ENCODE measurements at places on chromosomes 3 and 15.

GRCh38 chr3:172317984-172318383 lies 130.3 kb downstream of the GHSR start:
- peak; percentile 80 for DNase-seq

DNA sequence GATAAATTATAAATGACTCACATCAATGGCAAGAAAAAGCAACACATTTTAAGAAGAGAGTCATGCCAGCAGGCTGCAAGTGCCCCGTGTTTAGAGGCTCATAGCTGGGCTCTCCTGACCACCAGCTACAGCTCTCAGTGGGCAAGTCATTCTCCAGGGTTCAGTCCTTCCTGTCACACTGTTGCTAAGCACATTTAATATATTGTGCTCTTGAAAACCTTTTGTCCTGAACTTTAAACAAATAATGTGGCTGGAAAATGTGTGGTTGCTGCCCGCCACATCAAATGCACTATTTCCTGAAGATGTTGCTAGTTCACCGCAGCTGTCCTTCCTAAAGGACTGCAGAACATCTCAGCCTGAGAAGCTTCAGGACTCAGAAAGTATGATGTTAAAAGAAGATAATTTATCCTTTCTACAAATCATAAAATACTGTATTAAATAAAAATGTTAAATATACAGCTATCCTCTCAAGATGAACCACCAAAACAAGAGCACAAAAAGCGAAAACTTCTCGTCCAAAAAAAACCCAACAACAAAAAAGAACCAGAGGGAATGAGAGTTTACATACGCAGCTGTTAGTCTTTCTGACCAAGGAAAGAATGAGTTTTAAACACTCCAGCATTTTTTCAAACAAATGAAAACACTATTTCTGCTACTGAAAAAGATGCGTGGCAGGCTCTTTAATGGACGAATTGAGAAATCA lies 951 bp downstream of the TARS3 start:
- no peak for DNase-seq

DNA sequence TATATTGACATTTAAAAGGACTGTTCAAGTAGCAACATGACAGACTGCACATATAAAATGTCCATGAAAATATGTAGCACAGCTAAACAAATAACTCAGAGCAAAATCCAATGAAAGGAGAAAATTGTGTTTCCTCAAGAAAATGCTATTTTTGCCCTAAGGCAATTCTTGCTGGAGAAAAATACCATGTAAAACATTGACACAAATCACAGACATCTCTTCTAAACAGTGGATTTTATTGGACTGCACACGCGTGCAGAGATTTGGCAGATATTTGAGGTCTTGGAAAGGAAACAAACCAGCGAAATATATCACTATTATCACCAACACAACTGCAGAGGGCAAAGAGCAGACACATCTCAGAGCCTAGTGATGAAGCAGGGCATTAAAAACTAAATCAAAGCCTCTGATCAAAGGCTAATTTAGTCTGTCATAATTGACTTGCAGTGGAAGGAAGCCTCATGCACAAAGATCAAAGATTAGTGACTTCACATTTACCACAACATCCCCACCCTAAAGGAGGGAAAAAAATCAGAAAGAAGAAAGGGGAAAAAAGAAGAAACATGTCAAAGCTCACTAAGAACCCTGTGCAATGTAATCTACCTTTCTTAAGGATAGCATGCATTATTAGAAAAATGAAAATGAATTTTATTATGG lies 52.4 kb downstream of the CHL1 start:
- DNase-seq: no peak

DNA sequence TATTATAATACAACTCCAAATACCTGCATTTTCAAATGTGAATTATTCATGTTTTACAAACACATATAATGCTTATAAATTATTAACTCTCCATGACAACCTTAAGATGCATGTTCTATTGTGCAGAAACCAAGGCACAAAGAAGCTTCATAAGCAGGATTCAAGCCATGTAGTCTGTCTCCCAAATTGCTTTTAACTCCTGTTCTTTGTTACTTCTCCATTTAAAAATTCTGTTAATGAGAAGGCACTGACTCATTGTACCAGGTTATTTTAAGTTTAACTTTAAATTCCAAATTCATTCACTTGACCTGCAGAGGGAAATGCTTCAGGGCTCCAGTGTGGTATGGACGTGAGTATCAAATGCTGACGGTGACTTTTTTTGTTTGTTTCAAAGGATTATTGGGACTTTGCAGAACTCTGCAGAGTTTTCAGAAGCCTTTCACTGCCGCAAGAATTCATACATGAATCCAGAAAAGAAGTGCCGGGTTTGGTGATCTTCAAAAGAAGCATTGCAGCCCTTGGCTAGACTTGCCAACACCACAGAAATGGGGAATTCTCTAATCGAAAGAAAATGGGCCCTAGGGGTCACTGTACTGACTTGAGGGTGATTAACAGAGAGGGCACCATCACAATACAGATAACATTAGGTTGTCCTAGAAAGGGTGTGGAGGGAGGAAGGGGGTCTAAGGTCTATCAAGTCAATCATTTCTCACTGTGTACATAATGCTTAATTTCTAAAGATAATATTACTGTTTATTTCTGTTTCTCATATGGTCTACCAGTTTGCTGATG lies 100.0 kb downstream of the MME start:
- DNase-seq: no peak

- no peak for DNase-seq
These were observed 36.3 kb upstream of the PPM1L start for GRCh38 chr3:160719710-160720109.

- DNase-seq: peak; percentile 68
These were observed 36.8 kb upstream of the SCAANT1 start for GRCh38 chr3:63949005-63949404.

DNA sequence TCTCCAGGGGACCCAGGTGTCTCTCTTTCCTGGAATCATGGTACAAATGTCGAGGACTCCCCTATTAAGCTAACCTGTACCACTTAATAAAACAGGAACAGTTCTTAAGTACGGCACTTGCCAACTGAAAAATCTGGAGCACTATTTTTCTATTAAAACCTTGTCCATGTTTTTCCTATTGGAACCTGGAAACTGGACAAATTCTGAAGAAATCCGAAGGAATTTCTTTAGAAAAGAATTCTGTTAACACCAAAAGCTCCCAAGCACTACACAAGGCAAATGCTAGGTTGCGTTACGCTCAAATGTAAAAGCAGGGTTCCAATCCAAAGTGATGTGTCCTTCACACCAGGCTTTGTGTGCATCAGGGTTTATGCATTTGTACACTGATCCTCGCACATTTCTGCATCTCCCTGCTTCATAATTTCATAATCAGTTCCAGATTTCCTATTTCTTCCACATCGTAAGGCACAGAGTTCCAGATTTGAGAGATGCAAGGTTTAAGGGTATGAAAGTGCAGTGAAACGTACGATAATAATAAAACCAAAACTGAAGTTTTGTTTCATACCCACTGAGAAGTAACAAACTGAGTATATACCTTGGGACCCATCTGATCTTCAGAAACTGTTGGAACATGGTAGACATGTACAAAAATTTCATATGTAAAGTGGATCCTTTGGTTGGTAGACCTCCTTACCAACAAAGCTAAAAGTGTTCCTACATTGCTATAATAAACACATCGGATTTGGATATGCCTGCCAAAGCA lies 132.1 kb upstream of the WNT5A start:
- DNase-seq: no peak

- no peak for DNase-seq
These were observed 6.1 kb upstream of the SLC25A38 start for GRCh38 chr3:39376959-39377634.

GRCh38 chr3:106124818-106125217 lies 256.0 kb upstream of the CBLB start:
- no peak for DNase-seq

GRCh38 chr3:187983484-187984124 lies 170.4 kb upstream of the LPP start:
- no peak for DNase-seq

GRCh38 chr3:110352841-110353604 lies 718.6 kb upstream of the NECTIN3 start:
- no peak for DNase-seq

DNA sequence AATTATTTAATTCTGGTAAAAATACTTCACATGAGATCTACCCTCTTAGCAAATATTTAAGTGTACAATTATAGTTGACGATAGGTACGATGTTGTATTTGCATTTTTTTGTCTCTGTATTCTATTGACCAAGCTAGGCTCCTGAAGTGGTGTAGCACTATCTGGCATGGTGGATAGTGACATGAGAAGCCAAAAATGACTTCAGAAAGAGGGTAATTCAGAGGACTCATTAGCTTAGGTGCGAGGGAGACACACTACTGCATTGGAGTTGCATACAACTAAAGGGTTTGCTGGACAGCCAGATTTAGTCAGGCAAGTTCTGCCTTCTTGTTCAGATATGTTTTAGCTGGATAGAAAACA lies 50.6 kb downstream of the KBTBD8 start:
- no peak for DNase-seq

GRCh38 chr3:32100465-32100864 lies 6.0 kb upstream of the GPD1L start:
- no peak for DNase-seq

DNA sequence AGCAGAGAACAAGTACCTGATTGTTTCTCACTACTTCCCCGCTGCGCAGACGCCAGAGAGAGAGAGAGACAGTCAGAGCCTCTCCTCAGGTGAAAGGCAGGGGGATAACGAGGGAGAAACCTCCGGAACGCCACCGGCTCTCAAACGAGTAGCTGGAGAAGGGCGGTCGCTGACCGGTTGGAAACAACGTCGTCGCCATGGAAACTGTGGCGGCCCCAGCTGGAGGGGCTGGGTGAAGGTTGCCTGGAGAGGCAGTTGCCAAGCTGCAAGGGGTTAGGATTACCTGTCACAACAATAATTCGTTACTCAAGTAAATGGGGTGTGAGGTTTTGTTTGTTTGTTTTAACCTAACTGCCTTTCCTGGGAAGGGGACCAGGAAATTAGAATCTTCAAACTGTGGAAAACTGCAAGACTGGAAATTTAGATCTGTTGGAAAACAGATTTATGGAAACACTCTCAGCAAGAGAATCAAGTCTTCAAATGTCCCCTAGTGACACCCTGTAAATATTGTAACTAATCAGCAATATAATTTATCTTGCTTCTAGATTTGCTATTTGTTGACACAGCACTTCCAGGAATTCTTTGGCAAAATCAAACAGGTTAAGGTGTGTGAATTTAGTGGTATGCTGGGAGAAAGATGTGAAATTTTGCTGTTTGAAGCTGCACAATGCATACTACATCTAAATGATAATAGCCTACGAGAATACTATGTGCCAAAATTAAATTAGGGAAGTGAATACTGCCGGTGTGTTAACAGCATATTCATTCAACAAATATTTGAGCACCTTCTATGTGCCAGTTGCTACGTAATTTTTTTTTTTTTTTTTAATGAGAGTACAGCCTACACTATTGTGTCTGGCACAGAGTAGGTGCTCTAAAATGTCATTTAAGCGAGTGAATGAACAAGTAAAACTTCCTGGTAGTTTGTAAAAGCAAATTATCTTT lies at the start of gene DNAH12:
DNAH12 (minus strand) TSS at position 164 of the 945 bp plus-strand sequence. CDS start 1,474 bp downstream, outside the sequence.
- no peak for DNase-seq

- no peak for DNase-seq
These were observed 26.6 kb downstream of the FBLN2 start for GRCh38 chr3:13575459-13576061.

DNA sequence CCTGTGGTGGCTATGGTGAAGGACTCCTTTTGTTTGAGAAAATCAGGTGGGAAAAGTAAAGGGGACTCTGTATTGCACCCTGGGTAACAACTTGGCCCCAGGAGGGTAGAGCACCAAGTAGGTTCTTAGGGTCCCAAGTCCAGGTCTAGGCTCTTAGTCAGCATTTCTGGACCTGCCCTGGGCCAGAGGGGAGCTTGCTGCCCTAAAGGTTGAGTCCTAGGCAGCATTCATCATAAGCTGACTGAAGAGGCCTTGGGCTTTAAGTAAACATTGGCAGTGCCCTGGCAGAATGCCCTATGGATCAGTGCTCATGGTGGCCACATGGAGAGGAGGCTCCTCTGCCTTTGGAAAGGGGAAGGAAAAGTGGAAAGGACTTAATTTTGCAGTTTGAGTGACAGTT lies 268.5 kb upstream of the CTNNB1 start:
- DNase-seq: no peak

DNA sequence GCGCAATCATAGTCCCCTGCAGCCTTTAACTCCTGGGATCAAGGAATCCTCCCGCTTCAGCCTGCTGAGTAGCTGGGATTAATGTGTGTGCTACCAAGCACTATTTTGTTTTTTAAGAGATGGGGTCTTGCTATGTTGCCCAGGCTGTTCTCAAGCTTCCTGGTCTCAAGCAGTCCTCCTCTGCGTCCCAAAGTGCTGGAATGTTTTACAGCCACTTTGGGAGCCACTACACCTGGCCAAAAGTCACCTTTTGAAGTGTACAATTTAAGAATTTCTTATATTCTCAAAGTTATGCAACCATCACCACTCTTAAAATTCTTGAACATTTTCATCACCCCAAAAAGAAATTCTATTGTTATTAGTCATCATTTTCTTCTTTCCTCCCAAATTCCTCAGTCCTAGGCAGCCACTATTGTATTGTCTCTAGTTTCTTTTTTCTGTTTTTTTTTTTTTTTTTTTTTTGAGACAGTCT lies 17.8 kb downstream of the CDV3 start:
- no peak for DNase-seq

Measured in fibroblast of skin of left biceps (primary cell).